ENCODE measurements at places on chromosomes 3 and 15.

DNA sequence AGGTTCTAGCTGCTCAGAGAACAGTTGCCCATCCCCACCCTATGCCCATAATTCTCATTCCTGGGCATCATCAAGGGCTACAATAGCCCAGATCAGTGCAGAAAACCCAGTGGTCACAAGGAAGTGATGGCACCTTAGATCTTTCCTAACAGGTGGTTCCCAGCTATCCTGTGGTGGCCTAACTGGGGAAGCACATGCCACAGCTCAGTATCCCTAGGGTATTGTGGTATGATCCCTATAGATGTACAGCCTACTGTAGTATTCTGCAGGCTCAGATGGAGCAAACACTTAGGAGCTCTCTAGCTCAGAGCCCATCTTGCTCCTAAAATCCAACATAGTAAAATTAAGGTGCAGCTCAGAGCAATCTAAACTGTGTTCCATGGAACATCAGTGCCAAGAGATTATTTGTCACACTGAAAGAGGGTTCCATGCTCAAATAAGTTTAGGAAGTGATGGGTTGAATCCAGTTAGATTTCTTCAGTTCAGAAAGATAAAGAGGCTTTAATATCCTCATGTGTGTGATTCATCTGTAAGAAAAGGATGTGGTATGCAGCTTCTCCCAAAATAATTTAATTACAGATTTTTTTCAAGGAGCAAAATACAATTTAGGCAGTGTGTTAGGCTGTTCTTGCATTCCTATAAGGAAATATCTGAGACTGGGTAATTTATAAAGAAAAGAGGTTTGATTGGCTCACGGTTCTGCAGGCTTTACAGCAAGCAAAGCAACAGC, 4.4 kb downstream of the A4GNT start:
- no peak for DNase-seq

DNA sequence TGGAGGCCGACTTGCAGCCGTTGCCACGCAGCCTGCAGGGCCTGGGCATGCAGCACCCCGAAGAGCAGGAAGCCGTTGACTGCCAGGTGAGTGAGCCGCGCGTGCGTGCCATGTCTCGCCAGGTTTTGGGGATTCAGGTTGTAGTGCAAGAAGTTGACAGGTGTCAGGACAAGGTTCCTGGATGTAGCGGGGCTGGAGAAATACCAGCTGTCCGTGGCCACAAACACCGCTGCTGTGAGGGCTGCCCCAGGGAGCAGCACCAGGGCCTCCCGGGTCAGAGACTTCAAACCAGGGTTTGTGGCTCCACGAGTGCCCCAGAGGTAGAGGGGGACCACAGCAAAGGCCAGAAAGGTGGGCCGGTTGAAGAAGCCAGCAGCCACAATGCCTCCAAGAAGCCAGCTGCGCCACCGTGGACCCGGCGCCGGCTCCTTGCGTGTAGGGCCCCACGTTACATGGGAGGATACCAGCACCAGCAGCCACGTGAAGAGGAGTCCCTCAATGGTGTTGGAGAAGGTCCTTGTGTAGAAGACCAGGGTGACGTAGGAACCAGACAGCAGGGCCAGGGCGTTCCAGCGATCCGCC, 5.6 kb upstream of the NCBP2 start:
- DNase-seq: no peak

DNA sequence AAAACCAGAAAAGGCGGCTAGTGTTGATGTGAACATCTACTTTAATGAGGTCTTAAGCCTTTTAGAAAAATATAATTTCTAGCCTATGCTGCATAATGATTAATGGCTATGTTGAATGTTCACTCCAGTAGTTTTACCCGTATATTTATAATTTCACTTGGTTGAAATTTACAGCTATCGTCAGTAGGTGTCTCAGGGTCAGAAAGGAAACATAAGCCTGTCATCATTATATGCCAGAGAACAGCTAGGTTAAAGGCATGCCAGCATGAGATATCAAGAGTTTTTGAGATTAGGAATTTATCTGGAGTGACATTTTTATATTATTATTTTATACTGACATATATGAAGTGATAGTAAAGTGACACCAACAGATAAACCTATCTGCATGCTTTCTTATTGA, 904.1 kb downstream of the OTOL1 start:
- DNase-seq: no peak

GRCh38 chr3:156433910-156434309, 121.0 kb downstream of the SSR3 start:
- no peak for DNase-seq

DNA sequence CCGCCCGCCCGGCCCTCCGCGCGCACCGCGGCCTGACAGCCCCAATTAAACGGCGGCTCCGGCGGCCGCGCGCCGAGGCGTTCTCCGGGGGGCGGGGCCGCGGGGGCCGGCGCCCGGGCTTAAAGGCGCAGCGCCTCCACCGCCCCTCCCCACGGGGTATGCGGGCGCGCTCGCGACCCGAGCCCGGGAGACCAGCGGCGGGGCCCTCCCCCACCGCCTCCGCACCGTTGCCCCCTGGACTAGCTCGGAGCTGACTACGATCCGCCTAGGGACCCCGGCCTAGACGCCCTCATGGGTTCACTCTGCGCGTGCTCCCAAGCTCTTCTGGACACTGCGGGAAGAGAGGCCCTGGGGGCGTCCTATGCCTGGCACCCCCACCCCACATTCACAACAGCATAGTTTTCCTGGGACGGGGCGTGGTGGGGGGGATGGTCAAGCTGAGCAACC, at the start of gene DUSP7:
Gene DUSP7, minus strand, starts transcription at position 51 of the 447 bp plus-strand sequence. CDS start 205 bp downstream, outside the sequence.
- DNase-seq: peak; percentile 68

DNA sequence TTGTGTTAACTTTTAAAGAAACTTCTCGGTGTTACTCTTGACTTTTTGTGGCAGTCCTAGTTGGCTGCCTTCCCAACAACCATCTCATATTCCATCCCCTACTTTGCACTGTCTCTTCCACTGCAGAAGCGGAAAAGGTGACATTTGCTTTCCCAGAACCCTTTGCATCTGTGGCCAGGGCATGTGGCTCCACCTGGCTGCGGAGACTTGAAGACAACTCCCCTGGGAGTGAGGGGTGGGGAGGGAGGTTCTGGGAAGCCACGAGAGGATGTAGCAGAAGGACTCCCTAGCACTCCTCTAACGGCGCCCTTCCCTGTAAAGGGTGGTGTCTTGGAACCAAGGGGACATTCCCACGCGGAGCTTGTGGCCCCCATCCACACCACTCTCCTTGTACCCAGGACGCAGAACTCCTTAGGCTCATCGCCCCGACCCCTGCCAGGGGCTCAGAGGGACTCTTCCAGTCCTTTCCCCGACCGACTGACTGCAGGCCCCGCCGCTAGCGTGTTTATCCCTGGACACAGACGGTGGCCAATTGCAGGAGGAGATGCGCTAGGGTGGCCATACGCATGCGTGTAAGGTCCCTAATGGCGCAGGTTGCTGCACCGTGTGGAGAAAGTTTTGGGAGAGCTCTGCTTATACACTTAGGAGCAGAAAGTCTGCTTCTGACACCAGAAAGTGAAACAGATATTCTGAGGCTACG, 33.2 kb upstream of the SECISBP2L start:
- no peak for DNase-seq

- no peak for DNase-seq
These were observed 410.2 kb downstream of the GAP43 start for GRCh38 chr3:116033516-116033915.

DNA sequence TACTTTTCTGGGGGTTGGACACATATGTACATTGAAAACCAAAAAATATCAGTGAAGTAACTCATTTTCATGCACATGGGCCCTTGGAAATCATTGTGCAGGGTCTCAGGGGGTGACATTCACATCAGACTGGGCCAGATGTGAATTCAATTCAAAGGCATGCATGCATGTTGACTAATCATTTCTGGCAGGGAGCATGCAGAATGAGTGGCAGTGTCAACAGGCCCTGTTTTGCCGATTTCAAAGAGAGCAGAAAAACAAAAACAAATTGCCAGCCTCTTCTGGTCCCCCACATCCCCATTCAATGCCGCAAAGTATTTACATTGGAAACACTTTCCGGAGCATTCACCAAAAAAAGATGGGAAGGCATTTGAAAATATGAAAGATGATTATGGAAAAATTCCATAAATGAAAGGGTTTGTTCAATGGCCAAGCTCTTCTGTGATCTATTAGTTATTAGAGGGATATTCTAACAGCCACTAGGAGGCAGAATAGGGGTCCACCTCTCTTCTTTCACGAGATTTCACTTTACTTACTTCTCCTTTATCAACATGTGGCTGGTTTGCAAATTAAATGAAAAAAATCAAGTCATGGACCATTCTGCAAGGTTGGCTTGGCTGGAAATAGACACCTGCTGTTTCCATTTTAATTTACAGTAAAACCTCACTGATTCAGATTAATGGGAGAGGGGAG, 119.9 kb upstream of the FEZF2 start:
- DNase-seq: no peak

DNA sequence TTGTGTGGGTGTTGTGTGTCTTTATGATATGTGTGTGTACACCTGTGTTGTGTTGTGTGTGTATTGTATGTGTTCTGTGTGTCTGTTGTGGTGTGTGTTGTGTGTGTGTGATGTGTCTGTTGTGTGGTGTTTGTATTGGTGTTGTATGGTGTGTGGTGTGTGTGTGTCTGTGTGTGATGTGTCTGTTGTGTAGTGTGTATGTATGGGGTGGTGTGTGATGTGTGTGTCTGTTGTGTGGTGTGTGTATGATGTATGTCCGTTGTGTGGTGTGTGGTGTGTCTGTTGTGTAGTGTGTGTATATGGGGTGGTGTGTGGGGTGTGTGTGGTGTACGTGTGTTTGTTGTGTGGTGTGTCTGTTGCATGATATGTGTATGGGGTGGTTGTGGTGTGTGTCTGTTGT, 46.6 kb downstream of the ZDHHC19 start:
- no peak for DNase-seq

DNA sequence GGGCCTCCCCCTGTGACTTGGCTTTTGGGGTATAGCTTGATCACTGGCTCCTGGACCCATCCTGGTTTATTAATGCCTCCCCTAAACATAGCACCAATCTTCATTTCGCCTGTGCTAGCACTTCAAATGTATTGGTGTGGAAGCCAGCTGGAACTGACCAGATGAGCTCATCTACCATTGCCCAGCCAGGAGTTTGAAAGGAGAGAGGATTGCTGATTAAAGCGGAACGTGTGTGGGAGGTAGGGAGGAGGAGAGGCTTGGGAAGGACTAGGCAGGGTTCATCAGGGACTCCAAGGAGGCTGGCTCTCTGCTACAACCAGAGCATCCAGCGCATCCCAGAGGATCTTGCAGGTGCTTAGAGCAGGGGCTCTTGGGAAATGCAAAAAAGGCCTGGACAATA, 34.4 kb upstream of the TLE3 start:
- no peak for DNase-seq

DNA sequence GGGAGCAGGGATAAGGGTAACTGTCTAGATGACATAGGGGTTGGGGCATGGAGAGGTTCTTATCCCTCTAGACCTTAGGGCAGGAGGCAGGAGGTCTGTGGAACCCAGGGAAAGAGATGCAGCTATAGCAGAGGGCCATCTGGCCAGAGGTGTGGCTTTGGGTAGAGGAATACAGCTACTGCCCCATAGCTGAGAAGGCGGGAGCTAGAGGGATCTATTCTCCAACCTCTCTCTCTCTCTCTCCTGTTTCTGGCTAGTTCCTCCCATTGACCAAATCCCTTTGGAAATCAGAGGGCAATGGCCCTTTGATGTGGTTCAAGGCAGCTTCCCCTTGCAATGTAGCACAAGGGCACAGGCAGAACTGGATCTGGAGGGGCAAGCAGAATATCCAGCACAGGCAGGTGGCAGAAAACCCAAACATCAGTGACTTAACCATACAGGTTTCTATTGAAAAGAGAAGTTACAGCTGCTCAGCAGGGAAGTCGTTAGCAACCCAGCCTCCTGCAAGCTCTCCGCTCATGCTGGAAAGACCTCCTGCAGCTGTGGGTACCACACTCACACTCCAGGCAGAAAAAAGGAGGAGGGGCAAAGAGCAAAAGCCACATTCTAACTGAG, 22.3 kb upstream of the LMOD3 start:
- DNase-seq: no peak

- DNase-seq: no peak
These were observed 62.9 kb downstream of the SLC28A2 start for GRCh38 chr15:45314960-45315359.

GRCh38 chr3:101879102-101879501, 29.8 kb downstream of the NFKBIZ start:
- no peak for DNase-seq

GRCh38 chr15:77025941-77026411, 31.1 kb downstream of the PSTPIP1 start:
- DNase-seq: no peak

DNA sequence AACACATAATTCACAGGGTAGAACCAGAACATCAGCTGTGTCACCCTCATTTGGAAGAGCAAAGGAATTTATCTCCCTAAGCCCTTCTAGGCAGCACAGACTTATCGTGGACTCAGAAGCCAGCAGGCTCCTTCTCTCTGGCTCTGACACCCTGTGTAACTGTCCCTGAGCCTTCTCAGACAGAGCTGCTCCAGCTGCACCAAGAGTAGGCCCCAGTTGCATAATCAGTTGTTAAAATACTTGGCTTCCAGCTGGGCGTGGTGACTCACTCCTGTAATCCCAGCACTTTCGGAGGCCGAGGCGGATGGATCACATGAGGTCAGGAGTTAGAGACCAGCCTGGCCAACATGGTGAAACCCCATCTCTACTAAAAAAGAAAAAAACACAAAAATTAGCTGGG, 49.4 kb upstream of the ACVR2B start:
- DNase-seq: no peak

GRCh38 chr15:65020419-65020818, 9.0 kb downstream of the MTFMT start:
- DNase-seq: no peak

- peak; percentile 70 for DNase-seq
These were observed at the start of gene TEX9 for GRCh38 chr15:56365075-56365711. Gene TEX9, plus strand, starts transcription at chr15:56365426. Its CDS starts 25 bp downstream, at chr15:56365451.

- DNase-seq: no peak
These were observed 29.9 kb upstream of the TJP1 start for GRCh38 chr15:29852201-29852600.

DNA sequence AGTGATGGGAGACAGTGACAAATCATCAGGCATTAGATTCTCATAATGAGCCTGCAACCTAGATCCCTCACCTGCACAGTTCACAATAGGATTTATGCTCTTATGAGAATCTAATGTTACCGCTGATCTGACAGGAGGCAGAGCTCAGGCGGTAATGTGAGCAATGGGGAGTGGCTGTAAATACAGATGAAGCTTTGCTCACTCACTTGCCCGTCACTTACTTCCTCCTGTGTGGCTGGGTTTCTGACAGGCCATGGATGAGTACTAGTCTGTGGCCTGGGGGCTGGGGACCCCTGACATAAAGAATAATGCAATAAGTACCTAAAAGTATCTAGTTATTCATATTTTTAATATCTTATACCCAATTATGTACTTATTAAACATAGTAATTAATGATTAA, 15.6 kb downstream of the IQCB1 start:
- no peak for DNase-seq

GRCh38 chr3:82978368-82978767, 1216.9 kb upstream of the GBE1 start:
- DNase-seq: no peak
